ENCODE measurements at places on chromosomes 5 and 9.

- no peak for DNase-seq
These were observed 10.7 kb downstream of the GAPT start for GRCh38 chr5:58501778-58502417.

- DNase-seq = no peak
These were observed 157.1 kb downstream of the ATP10B start for GRCh38 chr5:160694896-160695295.

DNA sequence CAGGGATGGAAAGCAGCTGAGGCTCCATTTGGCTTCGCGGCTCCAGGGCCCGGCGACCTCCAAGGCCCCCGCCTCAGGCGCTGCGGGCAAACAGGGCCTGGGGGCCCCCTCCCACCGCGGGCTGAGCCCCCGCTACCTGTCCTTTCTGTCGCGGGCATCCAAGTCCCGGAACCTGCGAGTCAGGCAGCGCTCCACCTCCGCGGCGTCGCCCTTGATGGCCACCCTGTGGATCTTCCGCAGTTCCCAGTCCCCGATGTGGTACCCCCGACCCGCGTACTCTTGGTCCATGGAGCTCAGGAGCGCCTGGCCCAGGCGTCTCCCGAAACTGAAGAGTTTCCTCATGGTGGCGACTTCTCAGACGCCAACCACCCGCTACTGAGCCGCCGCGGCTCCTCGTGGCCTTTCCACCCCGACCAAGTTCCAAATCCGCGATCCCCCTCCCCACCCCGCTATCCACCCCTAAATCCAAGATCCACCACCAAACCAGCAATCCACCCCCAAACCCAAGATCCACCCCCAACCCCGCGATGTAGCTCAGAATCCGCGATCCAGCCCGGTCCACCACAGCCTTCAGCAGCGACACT is 86.5 kb upstream of the CCDC180 start:
- no peak for DNase-seq

DNA sequence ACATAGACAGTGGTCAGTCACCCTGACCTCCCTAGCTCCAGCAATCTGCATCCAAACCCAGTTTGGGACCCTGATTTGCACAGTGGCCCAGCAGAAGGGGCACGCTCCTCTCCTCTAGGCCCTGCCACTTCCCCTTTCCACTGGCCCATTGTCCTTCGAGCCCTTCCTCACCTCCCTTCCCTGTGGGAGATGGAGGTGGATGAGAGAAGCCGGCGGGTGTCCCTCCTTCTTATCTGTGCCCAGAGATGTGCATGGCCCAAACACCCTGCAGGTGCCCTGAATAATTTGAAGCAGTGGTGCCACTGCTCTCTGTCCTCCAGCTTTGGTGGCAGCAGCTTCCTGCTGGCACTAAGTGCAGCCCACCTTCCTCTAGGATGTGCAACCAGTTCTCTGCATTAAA is 140.0 kb downstream of the BARX1 start:
- no peak for DNase-seq

DNA sequence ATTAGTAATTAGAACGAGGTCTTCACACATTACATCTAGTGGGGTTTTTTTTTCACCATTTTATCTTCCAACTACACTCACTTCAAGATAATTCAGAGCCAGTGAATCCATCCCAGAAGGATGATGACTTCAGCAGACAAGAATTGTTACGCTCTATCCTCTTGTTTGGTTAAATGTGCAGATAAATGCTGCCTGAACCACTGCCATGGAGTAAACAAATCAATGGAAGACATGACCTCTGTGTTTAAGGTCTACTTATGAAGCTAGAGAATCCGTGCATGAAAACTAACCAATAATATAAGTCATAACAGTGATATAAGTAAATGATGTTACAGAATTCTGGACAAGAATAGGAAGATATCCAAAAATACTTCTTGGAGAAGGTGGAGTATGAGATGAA is 602.6 kb downstream of the TLR4 start:
- no peak for DNase-seq

GRCh38 chr9:34689116-34689470 is 2.0 kb downstream of the CCL19 start:
- DNase-seq = no peak

- DNase-seq = peak; percentile 48
These were observed 21.3 kb downstream of the TRMO start for GRCh38 chr9:97900738-97901565.

DNA sequence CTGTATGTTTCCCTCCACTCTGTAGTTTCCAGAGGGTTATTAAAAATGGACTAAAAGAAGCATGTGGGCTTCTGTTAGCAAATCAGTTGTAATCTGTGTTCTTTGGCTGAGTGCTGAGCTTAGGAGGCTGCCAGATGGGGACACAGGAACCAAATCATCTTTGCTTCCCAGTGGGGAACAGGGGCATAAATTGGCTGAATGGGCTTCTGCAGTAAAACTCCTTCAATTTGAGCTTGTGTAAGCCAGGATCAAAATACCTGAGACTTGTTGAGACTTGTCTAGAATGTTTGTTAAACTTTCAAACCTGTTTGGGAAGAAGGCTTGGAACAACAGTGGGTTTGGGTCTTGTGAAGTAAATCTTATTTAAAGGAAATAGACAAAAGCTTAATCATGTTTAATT is 32.2 kb upstream of the TNFAIP8 start:
- DNase-seq = no peak

- no peak for DNase-seq
These were observed 66.2 kb downstream of the PDE6A start for GRCh38 chr5:149878371-149878770.

Data from HS-5 (cell line).